ENCODE measurements at places on chromosomes 3 and 15. TPM values are rescaled to one million over a fixed set of nuclear protein-coding genes. Genes with fewer than 3 reads are reported as not detected.

CELF6 gene
- total RNA-seq, result 0.32 TPM

GRCh38 chr3:169534439-169534838 lies 129.1 kb downstream of the MECOM start:
- no peak for DNase-seq

GRCh38 chr15:40115670-40116093 lies 7.0 kb upstream of the BMF start:
- DNase-seq, result no peak

TRPM1 gene
- not detected for total RNA-seq

GOLGA8B gene
- total RNA-seq, result 31.7 TPM

GRCh38 chr3:65953881-65954733 lies 84.6 kb downstream of the MAGI1 start:
- DNase-seq, result no peak

PAQR9 gene
- 0.47 TPM for total RNA-seq

FOXB1 gene
- total RNA-seq, result 0.09 TPM

EIF4A2 gene
- 276 TPM for total RNA-seq

All from NCI-H460 (cell line).